Dermis lymphatic vessel endothelial cell (primary cell): ENCODE measurements at places on chromosomes 6 and 20. TPM values are rescaled to one million over a fixed set of nuclear protein-coding genes. Genes with fewer than 3 reads are reported as not detected.

Gene PTGIS
- total RNA-seq = under 0.01 TPM in 1 of 2 replicates, not detected in the other

Gene SIRPD
- total RNA-seq = not detected in 2 replicates

Gene SOX18
- 17.7 and 30.9 TPM in 2 replicates for total RNA-seq

Gene EYA4
- total RNA-seq = 0.09 TPM in 1 of 2 replicates, not detected in the other

Gene DEFB132
- not detected in 2 replicates for total RNA-seq

Gene MMP24
- total RNA-seq = 0.09 and 0.11 TPM in 2 replicates

Gene TCF15
- 0.34 and 1.1 TPM in 2 replicates for total RNA-seq

Gene ZSCAN9
- 6.0 and 8.5 TPM in 2 replicates for total RNA-seq

Gene PACSIN1
- total RNA-seq = not detected in 2 replicates

Gene TSBP1
- not detected in 2 replicates for total RNA-seq

Gene CST4
- total RNA-seq = not detected in 2 replicates

Gene TCF21
- total RNA-seq = not detected in 2 replicates

Gene C20orf96
- 1.4 and 2.2 TPM in 2 replicates for total RNA-seq

Gene LZTS3
- 2.2 and 5.9 TPM in 2 replicates for total RNA-seq

Gene SRC
- total RNA-seq = 0.98 and 5.7 TPM in 2 replicates

Gene EGFL8
- total RNA-seq = 1.3 and 2.8 TPM in 2 replicates

Gene ALDH8A1
- under 0.01 and 0.17 TPM in 2 replicates for total RNA-seq

Gene PPP1R16B
- 141 and 183 TPM in 2 replicates for total RNA-seq

Gene PSORS1C2
- total RNA-seq = not detected in 2 replicates

Gene IL17F
- not detected in 2 replicates for total RNA-seq

Gene PGBD1
- 3.5 and 5.8 TPM in 2 replicates for total RNA-seq

Gene ARMC2
- 0.33 and 1.7 TPM in 2 replicates for total RNA-seq

Gene BPIFB2
- not detected in 2 replicates for total RNA-seq

Gene CCM2L
- total RNA-seq = 19.3 and 23.8 TPM in 2 replicates

Gene DLL1
- total RNA-seq = 9.5 and 11.9 TPM in 2 replicates

Gene F13A1
- not detected in 2 replicates for total RNA-seq

Gene SNX3
- total RNA-seq = 173 and 183 TPM in 2 replicates

Gene MUC22
- total RNA-seq = not detected in 2 replicates

Gene C6orf120
- 25.3 and 35.5 TPM in 2 replicates for total RNA-seq

Gene GRM1
- total RNA-seq = under 0.01 and 0.09 TPM in 2 replicates

Gene ZNF391
- total RNA-seq = 0.26 and 0.33 TPM in 2 replicates

Gene GTF3C6
- total RNA-seq = 34.9 and 53.2 TPM in 2 replicates

Gene SALL4
- total RNA-seq = 0.09 and 0.43 TPM in 2 replicates

Gene SLC2A10
- 6.9 and 7.6 TPM in 2 replicates for total RNA-seq

Gene DNAH8
- under 0.01 TPM in 2 replicates for total RNA-seq

Gene ENPP3
- 0.34 and 0.76 TPM in 2 replicates for total RNA-seq

Gene ADGB
- total RNA-seq = not detected in 2 replicates

Gene FKBP1C
- total RNA-seq = 1.5 and 2.2 TPM in 2 replicates

Gene KCNQ5
- under 0.01 TPM in 1 of 2 replicates, not detected in the other for total RNA-seq

Gene C4B
- 1.1 and 1.3 TPM in 2 replicates for total RNA-seq

Gene CNR1
- total RNA-seq = under 0.01 TPM in 1 of 2 replicates, not detected in the other

Gene IRAK1BP1
- total RNA-seq = 2.1 and 3.2 TPM in 2 replicates

Gene THBS2
- 0.26 and 2.3 TPM in 2 replicates for total RNA-seq

Gene FGD2
- not detected in 2 replicates for total RNA-seq

Gene PDYN
- total RNA-seq = not detected in 2 replicates

Gene TMEM217
- total RNA-seq = 5.8 and 6.8 TPM in 2 replicates

Gene SPEF1
- total RNA-seq = under 0.01 TPM in 1 of 2 replicates, not detected in the other

Gene TMEM74B
- total RNA-seq = 0.60 and 0.98 TPM in 2 replicates

Gene MOXD1
- total RNA-seq = 0.22 TPM in 1 of 2 replicates, not detected in the other

Gene NHSL1
- total RNA-seq = 20.4 and 42.2 TPM in 2 replicates

Gene FHL5
- not detected in 2 replicates for total RNA-seq

Gene SLC22A1
- 0.09 and 0.11 TPM in 2 replicates for total RNA-seq

Gene BANF2
- total RNA-seq = not detected in 2 replicates

Gene TMEM244
- not detected in 2 replicates for total RNA-seq

Gene HLA-DQB1
- total RNA-seq = 0.09 TPM in 1 of 2 replicates, not detected in the other
